ENCODE measurements at places on chromosomes 6 and 20. TPM values are rescaled to one million over a fixed set of nuclear protein-coding genes. Genes with fewer than 3 reads are reported as not detected.

GRCh38 chr6:143191361-143191760, 130.7 kb downstream of the AIG1 start:
- H3K27ac ChIP-seq, result no peak overlapping the region
- H3K4me3 ChIP-seq, result no peak overlapping the region
- H3K27me3 ChIP-seq, result no peaks in the 10 kb centered on the region
- H3K4me1 ChIP-seq, result no peaks in the 10 kb centered on the region
- H3K36me3 ChIP-seq, result no peaks in the 10 kb centered on the region

- DNase-seq, result no peak
- H3K36me3 ChIP-seq, result peaks cover 18% of the 10 kb centered on the region
- H3K27me3 ChIP-seq, result no peaks in the 10 kb centered on the region
- no peak overlapping the region for H3K27ac ChIP-seq
- no peak overlapping the region for H3K4me3 ChIP-seq
- no peaks in the 10 kb centered on the region for H3K4me1 ChIP-seq
Observed at GRCh38 chr6:30200551-30201281, 12.5 kb downstream of the TRIM26 start.

CDK5RAP1 gene
- 62.1 TPM for total RNA-seq

GNRH2 gene
- 1.5 TPM for total RNA-seq

TTBK1 gene
- not detected for total RNA-seq
